Fibroblast of skin of scalp (primary cell): ENCODE measurements at places on chromosomes 3 and 15.

DNA sequence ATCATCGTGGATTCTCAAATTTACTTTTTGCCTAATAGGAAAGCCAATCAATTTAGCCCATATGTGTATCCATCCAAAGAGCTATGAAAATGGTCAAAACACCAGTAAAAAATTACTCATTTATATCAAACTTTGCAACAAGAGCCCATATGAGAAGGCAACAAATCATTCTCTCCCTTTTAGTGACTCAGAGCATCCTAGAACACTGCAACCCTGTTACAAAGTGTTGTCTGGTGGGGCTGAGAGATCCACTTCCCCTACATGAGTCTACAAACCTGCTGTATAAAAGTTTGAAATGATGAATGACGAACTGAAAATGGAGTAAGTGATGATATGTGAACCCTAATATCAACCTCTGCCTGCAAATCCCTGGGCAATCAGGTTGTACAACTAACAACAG, 23.3 kb downstream of the PDZRN3 start:
- no peak for DNase-seq

GRCh38 chr15:75061272-75061671, 37.9 kb downstream of the PPCDC start:
- DNase-seq, result peak; percentile 50

- no peak for DNase-seq
Observed at GRCh38 chr15:78155355-78155939, 6.3 kb downstream of the IDH3A start.

DNA sequence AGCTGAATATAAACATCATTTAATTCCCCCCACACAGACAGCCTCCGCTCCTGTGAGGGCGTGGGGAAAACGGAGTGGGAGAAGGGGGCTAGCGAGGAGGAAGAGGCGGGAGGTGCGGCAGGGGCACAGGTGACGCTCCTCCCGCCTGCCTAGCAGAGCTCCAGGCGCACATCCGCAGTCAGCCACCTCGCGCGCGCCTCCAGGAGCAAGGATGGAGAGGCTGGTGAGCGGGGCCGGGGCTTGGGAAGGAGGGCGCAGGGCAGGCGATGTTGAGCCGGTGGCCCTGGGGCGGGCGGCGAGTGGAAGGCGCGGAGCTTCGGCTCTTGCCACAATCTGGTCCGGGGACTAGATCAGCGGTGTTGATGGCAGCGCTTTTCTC, at the start of gene CD200:
Gene CD200, plus strand, starts transcription at position 155 of the 379 bp plus-strand sequence. Its CDS starts 57 bp downstream, at position 212.
- peak; percentile 24 for DNase-seq
